ENCODE measurements at places on chromosomes 2 and 18.
A peak's percentile ranks its signal among the peaks of the same experiment; 100 is the strongest.

DNA sequence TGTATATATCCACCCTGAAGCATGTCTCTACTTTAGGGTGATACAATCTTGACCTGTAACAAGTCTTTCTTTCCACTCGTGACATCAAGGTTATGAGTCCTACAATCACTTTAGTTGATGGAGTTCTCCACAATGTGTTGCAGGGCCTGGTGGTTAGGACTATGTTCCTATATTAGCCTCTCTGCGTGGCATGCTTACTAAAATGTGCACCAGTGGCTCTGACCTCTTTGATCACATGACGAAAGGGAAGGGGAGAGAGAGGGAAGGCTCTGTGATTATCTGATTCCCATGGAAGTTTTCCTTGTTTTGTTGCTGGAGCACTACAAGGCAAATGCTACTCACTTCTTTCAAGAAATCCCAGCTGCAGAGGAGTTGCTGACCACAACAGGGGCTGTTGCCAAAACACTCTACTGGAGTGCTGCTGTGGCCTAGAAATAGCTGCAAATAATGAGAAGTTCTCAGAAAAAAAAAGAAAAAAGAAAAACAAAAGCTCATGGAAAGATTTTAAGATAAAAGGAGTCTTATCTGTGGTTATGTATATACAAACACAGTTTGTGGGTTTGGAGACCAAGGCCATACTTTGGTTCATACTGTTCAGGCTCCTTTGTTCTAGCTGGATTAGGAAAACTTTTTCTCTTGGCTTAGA is 272.8 kb upstream of the MMADHC start:
- DNase-seq: peak; percentile 19

GRCh38 chr18:31010601-31011000 is 31.9 kb downstream of the DSC3 start:
- DNase-seq: no peak

GRCh38 chr2:650343-651310 is 26.6 kb downstream of the TMEM18 start:
- no peak for DNase-seq

DNA sequence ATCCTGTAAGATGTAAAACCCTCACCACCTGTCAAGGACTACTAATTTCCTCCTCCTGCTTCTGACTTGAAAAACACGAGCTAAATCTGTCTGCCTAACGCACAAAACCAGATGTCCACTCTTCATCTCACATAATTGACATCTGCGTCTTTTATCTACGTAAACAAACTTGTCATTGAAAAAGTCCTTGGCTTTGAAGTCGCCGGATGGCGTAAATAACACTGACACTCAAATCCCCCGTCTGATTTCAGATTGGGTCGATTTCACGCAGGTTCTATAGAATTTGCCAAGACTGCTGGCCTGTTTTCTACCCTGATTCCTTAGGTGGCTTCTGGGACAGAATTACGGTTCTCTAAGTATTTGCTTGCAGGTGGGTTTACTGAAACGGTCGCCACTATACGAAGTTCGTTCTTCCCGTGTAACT is 539 bp upstream of the MOB4 start:
- DNase-seq: peak; percentile 64

DNA sequence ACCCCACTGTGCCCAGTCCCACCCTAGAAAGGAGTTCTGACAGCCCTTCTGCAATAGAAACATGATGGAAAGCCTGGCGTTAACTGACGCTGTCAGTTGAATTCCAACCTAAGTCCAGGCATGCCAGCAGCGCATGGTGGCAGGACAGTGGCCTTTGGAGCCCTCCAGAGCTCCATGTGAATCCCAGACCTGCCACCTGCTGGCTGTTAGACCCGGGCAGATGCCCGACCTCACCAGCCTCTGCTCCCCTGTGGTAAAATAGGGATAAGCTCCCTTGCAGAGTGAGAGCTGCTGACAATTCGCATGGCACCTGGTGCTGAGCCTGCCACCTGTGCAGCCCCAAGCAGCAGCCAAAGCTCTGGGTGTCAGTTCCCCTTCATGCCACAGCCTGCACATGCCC is 138.6 kb downstream of the LOXHD1 start:
- no peak for DNase-seq

GRCh38 chr2:170245312-170245711 is 67.4 kb downstream of the MYO3B start:
- no peak for DNase-seq

- no peak for DNase-seq
These were observed 789.7 kb upstream of the SLC39A10 start for GRCh38 chr2:194867328-194867727.

DNA sequence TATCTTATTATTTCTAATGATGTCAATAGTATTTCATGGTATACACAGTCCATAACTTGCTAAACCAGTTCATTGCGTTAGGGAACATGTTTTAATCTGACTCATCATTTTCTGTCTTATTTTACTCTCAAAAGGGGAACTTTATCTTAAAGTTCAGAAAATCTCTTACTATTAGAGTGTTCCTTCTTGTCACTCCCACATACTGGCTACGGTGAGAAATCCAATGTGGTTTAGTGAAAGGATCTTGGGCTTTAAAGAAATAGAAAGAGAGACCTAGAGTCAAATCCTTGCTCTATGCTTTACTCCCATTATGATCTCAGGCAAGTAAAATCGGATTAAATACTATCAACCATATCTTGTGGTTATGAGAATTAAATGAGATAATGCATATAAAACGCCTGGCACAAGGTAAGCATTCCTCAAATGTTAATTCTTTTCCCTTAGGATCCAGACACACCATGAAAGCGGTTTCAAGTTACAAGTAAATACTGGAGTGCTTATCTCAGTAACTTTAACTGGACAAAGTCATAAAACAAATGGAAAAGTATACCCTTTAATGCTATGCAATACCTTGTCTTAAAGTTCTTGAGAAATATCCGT is 576.0 kb downstream of the ARHGAP15 start:
- no peak for DNase-seq

DNA sequence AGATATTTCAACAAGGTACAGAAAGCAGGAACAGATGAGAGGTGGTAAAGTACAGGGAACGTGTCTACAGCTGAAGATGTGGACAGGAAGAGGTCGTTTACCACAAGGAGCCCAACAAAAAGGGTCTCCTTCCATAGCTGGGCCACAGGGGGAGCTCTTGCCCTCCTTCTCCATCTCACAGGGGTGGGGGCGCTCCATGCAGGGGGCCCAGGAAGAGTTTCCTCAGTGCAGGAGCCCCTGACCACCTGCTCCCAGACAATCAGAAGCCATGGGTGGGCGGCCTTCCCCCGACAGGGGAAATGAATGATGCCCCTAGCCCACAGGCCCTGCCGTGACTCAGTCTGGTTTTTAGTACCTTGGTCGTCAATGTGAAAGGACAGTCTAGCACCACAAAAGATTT is 163.6 kb upstream of the ZNF516 start:
- no peak for DNase-seq

GRCh38 chr2:156517419-156517818 is 81.2 kb downstream of the GPD2 start:
- DNase-seq: no peak

- no peak for DNase-seq
These were observed 149.7 kb upstream of the ZNF236 start for GRCh38 chr18:76672627-76673026.

GRCh38 chr2:217016796-217017419 is 157.0 kb upstream of the TNP1 start:
- no peak for DNase-seq

- DNase-seq: no peak
These were observed 526 bp downstream of the CHN1 start for GRCh38 chr2:175004730-175004979.

DNA sequence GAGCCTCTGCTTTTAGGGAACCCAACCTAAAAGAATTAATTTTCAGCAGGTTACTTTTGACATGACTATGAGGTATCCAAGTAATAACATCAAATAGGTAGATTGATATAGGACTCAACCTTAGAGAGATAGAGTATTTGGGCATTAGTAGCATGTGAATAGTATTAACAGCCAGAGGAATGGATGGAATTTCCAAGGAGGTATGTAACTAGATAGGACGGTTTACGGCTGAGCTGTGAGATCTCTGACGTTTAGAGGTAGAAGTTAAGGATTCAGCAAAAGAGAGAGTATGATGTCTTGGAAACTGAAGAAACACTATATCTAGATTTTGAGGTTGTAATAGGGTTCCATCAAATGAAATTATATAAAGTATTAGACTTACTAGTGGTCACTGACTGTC is 70.3 kb downstream of the HNMT start:
- no peak for DNase-seq

DNA sequence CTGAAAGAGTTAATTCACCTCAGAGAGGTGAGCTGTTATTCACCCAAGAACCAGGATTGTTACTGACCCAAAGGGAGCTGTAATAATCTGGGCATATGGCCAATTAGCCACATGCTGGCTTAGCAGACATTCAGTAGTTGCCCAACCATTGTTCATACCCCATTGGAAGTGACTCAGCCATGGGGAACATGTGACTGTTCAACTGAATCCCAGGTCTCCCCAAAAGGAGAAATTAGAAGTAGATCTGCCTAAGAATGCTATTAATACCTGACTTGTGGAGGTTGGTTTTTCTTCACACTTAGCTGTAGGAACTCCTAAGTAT is 272.6 kb upstream of the UBE2E3 start:
- no peak for DNase-seq

- no peak for DNase-seq
These were observed 297.5 kb upstream of the SPHKAP start for GRCh38 chr2:228479014-228479413.

- no peak for DNase-seq
These were observed 19.6 kb downstream of the PELI1 start for GRCh38 chr2:64124571-64124970.
